Frontal cortex (tissue), 4 donors: ENCODE measurements at places on chromosomes 7 and 10. TPM values are rescaled to one million over a fixed set of nuclear protein-coding genes. Genes with fewer than 3 reads are reported as not detected.

Gene RNF32
- total RNA-seq, result 1.2 TPM

Gene INPP5A
- 38.7 TPM for total RNA-seq

Gene SYT15B
- total RNA-seq, result not detected

Gene ADAP1
- 33.8 TPM for total RNA-seq

Gene OR2A25
- not detected for total RNA-seq

Gene TUBB8
- not detected for total RNA-seq

Gene GSTO2
- total RNA-seq, result 2.4 TPM

Gene RAB19
- not detected for total RNA-seq

Gene SPDYE2
- total RNA-seq, result not detected

Gene SPDYE16
- total RNA-seq, result 0.41 TPM

Gene RABGEF1
- total RNA-seq, result 71.3 TPM

Gene WNT8B
- not detected for total RNA-seq

Gene SCRN1
- total RNA-seq, result 88.5 TPM

Gene STEAP4
- 0.41 TPM for total RNA-seq

Gene FAM180A
- total RNA-seq, result not detected

Gene SLC26A5
- total RNA-seq, result not detected

Gene HTRA1
- total RNA-seq, result 41.2 TPM
